ENCODE measurements at places on chromosomes 3 and 15.

DNA sequence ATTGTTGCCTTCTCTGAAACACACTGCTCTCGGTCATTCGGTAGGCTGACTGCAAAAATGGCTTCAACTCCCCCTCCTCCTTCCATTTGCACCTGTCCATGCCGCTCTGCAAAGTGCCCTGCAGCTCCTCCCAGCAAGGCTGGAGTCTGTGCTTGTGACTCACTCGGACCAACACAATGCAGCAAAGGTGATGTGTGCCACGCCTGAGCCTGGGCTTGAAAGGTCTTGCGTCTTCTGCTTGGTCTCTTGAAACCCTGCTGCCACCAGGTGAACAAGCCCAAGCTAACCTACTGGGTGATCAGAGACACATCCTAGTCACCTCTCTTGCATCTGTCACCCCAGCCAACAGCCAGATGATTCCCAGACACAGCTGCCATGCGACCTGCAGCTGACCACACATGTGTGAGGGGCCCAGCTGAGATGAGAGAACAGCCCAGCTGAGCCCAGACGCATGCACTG, 71.1 kb downstream of the MGLL start:
- no peak for DNase-seq

GRCh38 chr3:123153125-123154019, 48.4 kb upstream of the SEC22A start:
- no peak for DNase-seq

DNA sequence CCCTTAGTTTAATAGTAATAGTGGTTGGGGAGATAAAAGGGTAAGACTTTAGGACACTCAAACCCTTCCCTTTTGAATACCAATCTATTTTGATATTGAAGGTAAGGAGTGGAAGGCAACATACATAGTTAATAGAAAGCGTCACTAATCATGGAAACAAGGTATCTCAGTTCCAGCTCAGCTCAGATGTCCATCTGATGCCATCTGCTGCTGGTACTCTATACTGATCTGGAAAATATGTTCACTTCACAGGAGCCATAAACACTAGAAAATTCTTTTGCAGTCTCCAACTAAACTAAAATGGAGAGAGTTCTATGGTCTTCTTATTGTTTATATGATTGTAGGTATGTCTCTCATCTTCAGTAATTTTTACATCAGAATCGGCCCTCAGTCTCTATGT, 1777.1 kb downstream of the OTOL1 start:
- no peak for DNase-seq

GRCh38 chr3:173750095-173750494, 352.6 kb downstream of the NLGN1 start:
- DNase-seq: no peak

DNA sequence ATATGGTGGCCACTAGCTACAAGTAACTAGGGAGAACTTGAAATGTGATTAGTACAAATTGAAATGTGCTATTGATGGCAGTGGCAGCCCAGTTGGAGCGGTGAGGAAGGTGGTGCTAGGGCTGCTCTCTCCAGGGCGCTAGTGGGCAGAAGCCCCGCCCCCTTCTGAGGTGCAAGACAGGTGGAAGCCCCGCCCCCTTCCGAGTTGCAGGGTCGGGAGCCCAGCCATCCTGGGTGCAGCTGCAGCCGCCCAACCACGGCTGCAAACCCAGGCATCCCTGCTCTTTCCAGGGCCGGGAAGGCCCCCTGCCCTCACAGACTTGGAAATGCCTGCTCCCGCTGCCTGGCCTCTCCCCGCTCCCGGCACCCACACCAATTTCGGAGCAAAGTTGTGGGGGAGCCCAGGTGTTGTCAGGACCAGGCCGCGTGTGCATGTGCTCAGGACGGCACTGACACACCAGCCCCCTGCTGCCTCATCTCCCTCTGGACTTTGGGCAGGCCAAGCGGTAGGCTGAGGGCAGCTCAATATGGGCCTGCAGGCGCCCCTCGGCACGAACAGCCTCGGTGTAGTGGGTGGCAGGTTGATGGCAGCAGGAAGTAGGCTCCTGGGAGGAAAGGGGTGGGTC, 10.0 kb downstream of the ATR start:
- no peak for DNase-seq

DNA sequence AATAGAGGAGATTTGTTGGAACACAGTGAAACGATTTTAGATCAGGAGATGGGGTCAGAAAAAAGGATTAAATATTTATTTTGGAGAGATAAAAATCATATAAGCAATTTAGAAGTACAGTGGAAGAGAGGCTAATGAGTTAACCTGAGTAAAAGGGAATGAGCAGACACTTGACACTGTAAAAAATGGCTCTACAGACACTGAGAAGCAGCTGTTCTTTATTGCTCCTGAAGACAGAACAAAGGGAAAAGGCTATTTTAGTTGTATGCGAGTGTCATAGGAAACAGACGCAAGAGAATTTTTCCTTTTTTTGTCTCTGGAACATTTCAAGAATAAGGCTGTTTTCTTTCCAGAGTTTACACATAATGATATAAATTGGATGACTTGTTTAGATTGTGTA, 34.3 kb downstream of the ASTE1 start:
- DNase-seq: no peak

- no peak for DNase-seq
Observed at GRCh38 chr3:57006949-57007419, 53.5 kb upstream of the SPATA12 start.

- no peak for DNase-seq
Observed at GRCh38 chr15:42146551-42147430, 9.6 kb downstream of the PLA2G4F start.

DNA sequence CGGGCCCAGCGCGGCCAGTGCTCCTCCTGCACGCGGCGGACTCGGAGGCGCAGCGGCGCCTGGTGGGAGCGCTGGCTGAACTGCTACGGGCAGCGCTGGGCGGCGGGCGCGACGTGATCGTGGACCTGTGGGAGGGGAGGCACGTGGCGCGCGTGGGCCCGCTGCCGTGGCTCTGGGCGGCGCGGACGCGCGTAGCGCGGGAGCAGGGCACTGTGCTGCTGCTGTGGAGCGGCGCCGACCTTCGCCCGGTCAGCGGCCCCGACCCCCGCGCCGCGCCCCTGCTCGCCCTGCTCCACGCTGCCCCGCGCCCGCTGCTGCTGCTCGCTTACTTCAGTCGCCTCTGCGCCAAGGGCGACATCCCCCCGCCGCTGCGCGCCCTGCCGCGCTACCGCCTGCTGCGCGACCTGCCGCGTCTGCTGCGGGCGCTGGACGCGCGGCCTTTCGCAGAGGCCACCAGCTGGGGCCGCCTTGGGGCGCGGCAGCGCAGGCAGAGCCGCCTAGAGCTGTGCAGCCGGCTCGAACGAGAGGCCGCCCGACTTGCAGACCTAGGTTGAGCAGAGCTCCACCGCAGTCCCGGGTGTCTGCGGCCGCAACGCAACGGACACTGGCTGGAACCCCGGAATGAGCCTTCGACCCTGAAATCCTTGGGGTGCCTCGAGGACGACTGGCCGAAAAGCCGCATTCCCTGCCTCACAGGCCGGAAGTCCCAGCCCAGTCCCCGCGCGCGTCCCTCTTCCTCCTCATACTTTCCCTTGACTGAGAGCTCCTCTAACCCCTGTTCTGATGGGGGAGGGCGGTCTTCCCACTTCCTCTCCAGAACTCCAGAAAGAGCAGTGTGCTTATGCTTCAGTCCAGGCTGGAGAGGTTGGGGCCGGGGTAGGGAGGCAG, 1.4 kb upstream of the IL17RC start:
- DNase-seq: peak; percentile 57

DNA sequence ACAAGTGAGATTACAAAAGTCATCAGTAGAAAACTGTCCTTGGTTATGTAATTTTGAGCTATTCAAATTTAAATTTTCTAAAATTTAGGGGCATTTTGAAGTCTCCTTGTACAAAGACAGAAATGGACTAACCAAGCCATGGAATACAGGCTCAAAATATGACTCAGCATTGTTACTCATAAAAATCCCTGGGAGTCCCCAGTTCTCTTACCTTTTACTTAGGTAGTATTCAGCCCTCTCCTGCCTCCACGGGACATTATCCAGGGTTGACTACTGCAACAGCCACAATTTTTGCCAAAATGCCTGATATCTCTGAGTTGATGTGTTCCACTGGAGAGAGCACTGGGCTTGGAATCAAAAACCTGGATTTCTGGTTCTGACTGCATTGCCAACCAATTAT, 25.0 kb downstream of the CLDN18 start:
- no peak for DNase-seq

GRCh38 chr15:72182673-72183072, 14.9 kb downstream of the GRAMD2A start:
- DNase-seq: peak; percentile 2

- DNase-seq: no peak
Observed at GRCh38 chr3:172268868-172269267, 179.4 kb downstream of the GHSR start.

- DNase-seq: no peak
Observed at GRCh38 chr3:127651516-127652172, 21.1 kb upstream of the ABTB1 start.

DNA sequence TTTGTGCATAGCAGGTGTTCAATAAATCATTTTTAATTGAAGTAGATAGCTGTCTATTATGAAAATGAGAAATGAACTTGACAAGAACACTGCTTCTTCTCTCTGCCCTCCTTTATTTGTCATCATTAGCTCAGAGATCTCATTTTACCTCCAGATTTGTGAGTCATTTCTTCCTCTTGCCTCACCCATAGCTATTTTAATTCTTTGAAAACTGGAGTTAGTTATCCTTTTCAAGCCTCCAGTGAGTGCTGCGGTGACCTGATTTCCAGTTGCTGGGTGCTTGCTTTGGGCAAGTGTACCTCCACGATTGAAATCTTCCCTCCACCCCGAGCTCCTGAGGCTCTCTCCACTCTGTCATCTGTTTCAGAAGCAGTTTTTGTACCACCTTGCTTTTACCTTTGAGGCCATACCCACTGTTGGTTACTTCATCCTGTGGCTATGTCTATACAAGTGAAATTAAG, 114.6 kb downstream of the NFKBIZ start:
- no peak for DNase-seq

- DNase-seq: no peak
Observed at GRCh38 chr3:82053236-82053635, 291.8 kb upstream of the GBE1 start.

DNA sequence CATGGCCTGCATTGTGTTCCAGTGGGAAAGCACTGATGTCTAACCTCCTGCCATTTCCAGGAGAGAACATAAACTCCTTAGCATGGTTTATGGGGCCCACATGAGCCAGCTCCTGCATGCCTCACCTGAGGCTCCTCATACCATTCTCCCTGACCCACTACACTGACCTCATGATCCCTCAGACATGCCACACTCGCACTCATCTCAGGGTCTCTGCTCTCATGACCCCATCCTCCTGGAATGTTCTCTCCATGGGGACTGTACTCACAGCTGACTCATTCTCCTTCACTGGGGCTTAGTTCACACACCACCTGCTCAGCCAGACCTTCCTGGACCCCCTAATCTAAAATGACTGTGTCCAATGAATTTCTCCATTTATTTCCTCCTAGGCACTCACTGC, 4.0 kb upstream of the LMCD1 start:
- no peak for DNase-seq

- DNase-seq: no peak
Observed at GRCh38 chr15:64443747-64444621, 16.4 kb upstream of the ZNF609 start.

GRCh38 chr3:138296639-138297038, 33.0 kb downstream of the NME9 start:
- no peak for DNase-seq

- DNase-seq: no peak
Observed at GRCh38 chr15:76274821-76275220, 36.4 kb downstream of the ETFA start.

DNA sequence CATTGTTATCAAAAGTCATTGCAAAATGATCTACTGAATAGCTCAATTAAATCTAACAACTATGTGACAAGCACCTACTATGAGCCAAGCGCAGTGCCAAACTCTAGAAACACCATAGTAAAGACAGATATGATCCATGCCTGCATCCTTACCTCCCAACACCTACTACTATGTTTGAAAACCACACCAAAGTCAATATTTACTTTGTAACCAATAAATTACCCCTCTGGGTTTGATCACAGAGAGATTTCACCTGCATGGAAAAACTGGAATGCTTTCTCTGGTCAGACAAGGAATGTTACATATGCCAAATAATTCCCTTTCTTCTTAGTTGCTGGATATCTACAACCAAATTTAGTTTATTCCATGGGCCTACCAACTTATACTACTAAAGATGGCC, 422.2 kb downstream of the FHIT start:
- no peak for DNase-seq

- DNase-seq: no peak
Observed at GRCh38 chr15:48596841-48597240, 48.7 kb downstream of the FBN1 start.

- DNase-seq: no peak
Observed at GRCh38 chr15:73391128-73391872, 22.5 kb upstream of the HCN4 start.
